ENCODE measurements at places on chromosomes 11 and 22.

- DNase-seq = no peak
Measured at GRCh38 chr22:38871360-38872171, 450 bp downstream of the CBX6 start.

DNA sequence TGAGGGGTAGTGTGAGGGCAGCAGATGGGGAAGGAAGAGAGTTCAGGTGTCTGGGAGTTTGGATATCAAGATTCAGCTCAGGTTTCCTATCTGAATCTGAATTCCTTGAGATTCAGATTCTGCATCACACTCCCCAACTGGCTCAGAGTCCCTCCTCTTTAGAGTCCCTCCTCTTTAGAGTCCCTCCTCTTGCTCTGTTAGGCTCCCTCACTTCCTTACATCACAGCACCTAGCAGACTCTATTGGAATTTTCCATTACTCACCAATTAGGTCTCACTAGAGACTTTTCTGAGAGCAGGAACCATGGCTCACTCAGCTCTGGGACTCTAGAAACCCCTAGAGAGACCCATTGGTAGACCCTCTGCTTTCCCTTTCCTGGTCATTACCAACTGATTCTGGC, 303.4 kb upstream of the SYN3 start:
- DNase-seq = no peak

DNA sequence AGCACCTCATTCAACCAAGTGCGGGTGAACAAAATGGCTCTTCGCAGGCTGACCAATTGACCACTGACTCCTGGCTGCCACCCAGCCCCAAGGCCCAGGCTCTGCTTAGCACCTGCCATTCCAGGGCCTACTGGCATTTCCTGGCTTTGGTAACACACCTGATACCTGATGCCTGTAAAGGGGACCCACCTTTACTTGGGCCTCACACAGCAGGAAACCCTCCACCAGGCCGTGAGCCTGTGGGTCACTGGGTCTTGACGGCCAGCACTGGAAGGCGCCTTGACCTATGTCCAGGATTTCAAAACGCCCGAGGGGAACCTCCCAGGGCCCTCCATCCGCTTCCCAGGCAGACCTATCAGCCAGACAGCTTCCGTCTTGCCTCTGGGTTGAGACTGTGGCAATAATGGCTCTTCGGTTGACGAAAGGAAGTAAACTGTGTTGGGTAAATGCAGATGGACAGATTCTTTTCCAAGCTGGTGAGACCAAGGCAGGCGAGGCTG, 16.8 kb upstream of the TMEM184B start:
- no peak for DNase-seq

- DNase-seq = no peak
Measured at GRCh38 chr11:2515401-2516275, 70.8 kb downstream of the KCNQ1 start.

GRCh38 chr22:46769191-46769675, 6.8 kb downstream of the TBC1D22A start:
- DNase-seq = no peak

- DNase-seq = no peak
Measured at GRCh38 chr11:74154620-74155281, 16.1 kb downstream of the C2CD3 start.

- no peak for DNase-seq
Measured at GRCh38 chr11:8459711-8460399, 134.2 kb downstream of the STK33 start.

DNA sequence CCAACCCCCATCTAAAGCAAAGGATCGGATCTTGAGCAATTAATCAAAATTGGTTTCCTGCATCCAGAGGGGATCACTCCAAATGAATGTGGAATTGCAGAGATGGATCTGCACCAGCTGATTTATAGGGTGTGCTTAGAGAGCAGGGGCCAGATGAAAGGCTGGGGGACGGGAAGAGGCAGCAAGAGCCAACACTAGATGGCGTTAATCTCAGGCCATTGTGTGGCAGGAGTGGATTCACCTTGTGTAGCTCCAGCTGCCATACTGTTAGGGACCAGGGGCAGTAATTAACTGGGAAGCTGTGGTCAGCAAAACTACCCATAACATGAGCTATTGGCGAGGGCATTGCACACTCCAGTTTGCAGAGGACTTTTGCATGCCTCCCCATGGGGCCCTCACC, 35.6 kb downstream of the SERPINH1 start:
- no peak for DNase-seq

GRCh38 chr11:121422675-121423074, 29.4 kb upstream of the SORL1 start:
- no peak for DNase-seq

- no peak for DNase-seq
Measured at GRCh38 chr22:36445158-36445668, 36.2 kb downstream of the TXN2 start.

DNA sequence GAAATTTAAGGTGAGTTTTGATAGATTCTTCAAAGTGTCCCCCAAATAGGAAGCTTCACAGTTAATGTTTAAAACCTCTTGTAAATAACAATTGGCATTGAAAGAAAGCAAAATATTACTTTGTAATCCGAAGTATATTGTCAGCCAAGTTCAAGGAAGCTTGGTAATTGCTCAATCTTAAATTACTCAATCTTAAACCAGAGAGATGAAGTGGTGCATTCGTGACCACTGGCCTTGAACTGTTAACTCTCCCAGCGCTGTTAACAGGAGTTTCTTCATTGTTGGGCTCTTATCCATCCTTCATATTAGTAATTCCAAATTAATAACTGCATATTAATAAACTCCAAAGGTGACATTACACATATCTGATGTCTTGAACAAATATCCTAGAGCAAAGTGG, 20.6 kb upstream of the FDX1 start:
- no peak for DNase-seq

GRCh38 chr11:2982214-2982613, 9.9 kb downstream of the NAP1L4 start:
- DNase-seq = no peak
